ENCODE measurements at places on chromosomes 3 and 15.

GRCh38 chr3:159861369-159861987 lies 127.2 kb upstream of the IL12A start:
- DNase-seq: no peak

DNA sequence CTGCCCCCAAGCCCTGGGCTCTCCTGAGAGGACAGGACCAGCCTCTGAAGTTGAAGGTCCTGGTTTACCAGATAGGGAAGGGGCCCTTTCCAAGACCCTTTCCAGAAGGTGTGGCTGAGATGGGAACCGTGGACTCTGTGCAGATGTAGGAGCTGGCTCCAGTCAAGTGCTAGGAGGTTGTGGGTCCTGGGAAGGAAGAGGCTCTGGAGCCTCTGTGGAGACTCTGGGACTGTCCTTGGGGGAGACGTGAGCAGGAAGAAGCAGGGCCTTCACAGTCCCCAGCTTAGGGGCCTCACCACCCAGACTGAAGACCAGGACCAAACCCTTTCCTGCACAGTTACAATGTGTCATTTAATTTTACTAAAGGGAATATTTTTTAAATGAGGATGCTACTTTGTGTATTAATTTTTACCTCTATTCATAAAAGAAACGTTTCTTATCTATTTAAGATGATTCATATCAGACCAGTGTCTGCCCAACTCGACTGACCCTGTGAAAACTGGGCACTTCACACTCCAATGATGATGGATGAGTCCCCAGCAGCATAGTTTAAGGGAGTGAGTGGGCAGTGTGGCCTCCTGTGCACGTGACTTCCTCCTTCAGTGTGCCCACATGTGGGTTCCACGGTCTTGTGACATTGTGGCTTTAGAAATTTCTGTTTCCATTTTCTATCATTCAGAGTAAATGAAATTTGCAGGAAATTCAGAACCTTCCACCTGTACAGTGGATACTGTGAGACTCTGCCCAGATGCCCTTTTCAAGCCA lies 10.9 kb downstream of the CCR5AS start:
- DNase-seq: no peak

DNA sequence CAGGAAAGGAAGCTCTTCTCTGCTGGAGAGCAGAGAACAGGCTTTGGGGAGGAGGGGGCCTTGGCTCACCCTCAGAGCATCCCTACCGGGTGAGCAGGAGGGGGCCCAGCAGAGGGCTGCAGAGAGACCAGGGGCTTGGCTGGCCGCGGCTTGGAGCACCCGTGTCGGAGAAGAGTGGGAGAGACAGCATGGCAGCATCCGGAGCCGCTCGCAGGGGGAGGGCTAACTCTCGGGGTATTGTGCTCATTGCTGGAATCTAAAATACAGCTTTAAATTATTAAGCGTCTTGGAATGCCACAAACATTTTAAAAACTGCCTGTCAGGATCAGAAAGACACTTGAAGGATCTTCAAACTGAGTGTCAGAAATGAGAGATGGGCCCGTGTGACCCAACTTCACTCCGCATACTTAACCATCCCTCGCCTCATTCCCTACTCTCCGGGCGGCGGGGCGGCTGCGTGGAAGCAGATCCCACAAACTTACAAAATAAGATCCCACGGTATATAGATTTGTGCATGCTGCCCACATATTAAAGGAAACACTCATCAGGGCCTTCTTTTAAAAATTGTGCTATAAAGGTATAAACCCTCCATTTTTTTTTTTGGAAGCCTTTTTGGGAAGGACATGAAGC lies 53.9 kb downstream of the EIF4E3 start:
- DNase-seq: no peak

GRCh38 chr3:85342915-85343314 lies 384.1 kb downstream of the CADM2 start:
- no peak for DNase-seq

GRCh38 chr15:75368689-75369239 lies 357 bp upstream of the MAN2C1 start:
- no peak for DNase-seq

DNA sequence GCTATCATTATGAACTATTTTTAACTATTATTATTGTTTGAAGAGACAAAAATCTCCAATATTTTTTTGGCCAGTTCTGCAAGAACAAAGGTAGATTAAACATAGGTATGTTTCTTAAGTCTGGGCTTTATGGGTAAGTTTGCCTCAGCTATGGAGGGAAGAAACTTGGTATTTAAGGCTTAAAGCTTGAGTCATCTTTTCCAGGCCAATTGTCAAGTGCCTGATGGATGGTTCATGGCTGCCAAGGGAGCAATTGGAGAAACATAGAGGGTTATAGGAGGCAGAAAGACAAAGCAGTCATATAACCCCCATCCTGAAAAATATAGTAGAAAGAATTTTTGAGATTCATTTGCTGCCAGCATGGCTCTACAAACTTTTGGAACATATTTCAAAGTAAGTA lies 7.2 kb upstream of the STAC start:
- DNase-seq: no peak

DNA sequence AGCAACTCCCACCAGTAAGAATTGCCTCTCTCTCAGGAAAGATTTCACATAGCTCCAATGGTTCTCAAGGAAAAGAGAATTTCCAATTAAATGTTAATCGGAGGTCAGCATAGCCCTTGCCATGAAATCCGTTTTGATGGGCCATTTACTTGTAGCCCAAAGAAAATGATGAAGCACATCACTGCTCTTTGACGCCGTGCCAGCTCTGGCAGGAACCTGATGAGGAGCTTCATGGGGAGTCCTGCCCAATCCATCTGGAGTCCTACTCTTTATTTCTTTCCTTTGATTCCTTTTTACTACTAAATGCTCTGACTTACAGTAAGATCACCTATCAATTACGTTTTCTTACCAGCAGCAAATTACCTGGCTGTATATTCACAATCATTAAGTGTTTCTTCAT lies 84.7 kb downstream of the FGF12 start:
- DNase-seq: no peak

DNA sequence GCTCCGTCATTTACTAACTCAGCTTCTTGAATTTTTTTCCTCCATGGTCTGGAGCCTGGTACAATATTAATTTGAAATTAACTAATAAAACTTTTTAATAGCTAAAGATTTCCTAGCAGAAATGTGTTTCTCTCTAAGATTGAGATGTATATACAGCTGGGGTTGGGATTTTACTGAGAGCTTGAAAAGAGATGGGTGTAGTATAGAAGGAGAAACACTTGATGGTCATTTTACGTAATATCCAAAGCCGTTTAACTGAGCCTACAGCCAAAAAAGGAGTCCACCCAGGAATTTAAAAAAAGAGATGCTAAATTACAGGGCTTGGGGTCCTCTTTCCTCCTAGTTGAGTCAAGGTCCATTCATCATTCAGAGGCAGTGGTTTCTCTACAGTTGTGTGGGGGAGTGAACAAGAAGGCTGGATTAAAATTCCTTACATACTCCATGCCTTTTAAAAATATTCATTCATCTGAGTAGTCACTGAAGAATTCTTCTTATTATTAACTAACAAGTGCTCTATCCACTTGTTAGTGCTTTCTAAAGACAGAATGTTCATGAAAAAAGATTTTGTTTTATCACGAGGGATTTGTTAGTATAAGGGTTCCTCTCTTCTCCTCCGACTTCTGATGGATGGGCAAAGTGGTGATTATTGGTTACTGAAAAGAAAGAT lies 255.3 kb upstream of the IL12A start:
- DNase-seq: no peak

- DNase-seq: no peak
Measured at GRCh38 chr15:36185438-36185837, 394.0 kb upstream of the CDIN1 start.

DNA sequence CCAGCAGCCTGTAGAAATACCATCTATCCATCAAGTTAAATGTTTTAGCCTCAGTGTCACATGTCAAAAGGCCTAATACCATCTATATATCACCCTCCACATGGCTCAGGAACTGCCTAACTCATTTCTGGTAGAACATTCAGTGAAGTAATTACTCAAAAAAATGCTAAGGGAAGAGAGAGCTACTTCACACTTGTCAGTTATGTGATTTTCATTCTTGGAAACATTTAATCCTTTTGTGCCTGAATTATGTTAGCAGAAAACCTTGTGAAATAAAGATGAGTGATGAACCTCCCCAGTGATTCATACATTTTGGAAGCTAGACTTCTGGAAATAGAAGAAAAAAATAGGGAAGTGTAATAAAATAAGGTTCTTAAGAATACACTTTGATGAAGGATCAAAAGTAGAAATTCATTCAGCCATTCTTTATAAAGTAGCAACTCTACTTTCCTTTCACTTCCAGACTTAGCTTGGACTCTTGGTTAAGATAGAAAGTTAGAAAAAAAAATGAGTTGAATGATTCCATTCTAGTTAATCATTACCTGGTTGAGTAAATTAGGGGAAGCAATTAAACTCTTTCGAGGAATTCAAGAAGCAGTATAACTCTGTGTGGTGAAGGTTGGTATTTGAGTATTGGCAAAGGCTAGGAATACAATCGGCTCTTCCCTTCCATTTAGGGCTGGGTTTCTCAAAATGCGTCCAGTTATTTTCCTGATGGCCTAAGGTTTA lies 3.6 kb downstream of the OTOL1 start:
- DNase-seq: no peak

DNA sequence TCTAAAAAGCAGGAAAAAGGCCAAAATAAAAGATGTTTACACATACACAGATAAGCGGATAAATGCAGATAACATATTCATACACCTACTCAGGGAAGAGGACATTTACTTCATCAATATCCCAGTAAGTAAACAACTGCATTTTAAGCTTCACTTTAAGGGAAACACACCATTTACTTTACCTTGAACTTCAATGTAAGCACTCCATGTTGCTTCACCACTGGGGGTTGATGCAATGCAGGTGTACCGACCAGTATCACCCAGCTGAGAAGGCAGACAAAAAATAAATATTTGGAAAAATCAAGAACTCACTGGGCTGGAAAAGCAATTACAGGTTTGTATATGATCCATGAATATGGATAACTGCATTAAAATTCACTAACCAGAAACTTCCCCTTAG lies 1099.5 kb downstream of the ROBO1 start:
- DNase-seq: no peak

- no peak for DNase-seq
Measured at GRCh38 chr3:148451969-148452368, 245.7 kb upstream of the AGTR1 start.

GRCh38 chr3:42425736-42426407 lies 15.5 kb upstream of the LYZL4 start:
- DNase-seq: no peak

GRCh38 chr3:194283221-194284006 lies 67.7 kb downstream of the CPN2 start:
- DNase-seq: no peak

Data from activated B cell treated with CpG ODN at 0.5 μM for 24 hours (primary cell).